GM06990 (cell line): ENCODE measurements at places on chromosomes 6 and 20.

DNA sequence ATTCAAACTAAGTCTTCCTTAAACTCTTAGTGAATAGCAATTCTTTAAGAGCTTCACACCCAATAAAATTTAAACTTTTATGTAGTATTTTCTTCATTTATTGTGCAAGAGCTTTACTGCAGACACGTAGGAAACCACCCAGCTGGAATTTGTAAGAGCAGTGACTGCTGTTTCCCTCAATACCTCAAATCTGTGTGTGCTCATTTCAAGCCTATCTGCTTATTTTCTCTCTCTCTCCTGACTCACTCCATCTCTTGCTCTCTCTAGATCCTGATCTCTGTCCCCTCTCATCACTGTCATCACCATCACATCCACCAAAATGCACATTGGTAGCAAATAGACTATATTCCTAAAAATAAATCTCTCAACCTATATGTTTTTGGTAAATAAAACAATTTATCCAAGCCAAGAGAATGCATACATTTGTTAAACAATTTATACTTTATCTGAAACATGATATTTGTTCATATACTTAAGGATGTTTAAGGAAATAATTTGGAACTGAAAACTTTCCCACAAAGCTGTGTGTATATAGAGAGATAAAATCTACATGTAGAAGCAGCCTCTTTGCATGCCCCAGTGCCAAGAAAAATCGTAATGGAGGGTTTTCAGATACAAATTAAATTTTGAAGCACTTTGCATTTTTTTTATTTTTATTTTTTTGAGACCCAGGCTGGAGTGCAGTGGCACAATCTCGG lies 273.0 kb downstream of the TFAP2A start:
- no peak for DNase-seq

DNA sequence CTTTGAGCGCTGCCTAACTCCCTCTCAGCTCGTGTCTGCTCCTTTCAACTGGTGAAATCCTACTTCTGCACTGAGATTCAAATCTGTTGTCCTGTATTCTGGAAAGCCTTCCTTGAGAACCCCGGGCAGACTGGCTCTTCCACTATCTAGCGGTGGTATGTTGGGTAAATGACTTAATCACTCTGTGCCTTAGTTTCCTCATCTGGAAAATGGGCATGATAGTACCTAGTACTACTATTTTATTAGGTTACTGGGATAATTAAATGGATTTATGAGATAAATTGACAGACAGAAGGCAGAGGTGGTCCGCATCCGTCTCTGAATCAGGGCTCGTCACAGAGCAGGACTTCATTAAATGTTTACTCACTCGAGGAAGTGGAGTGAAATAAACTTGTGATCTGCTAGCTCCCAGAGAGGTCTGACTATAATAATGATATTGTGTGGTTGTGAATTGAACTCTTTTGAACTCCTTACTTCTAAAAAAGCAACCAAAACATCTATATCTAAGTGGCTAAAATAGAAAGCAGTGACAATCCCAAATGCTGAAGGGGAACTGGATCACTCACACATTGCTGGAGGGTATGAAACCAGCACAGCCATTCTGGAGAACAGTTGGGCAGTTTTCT lies 26.6 kb downstream of the PPP1R16B start:
- DNase-seq = no peak

DNA sequence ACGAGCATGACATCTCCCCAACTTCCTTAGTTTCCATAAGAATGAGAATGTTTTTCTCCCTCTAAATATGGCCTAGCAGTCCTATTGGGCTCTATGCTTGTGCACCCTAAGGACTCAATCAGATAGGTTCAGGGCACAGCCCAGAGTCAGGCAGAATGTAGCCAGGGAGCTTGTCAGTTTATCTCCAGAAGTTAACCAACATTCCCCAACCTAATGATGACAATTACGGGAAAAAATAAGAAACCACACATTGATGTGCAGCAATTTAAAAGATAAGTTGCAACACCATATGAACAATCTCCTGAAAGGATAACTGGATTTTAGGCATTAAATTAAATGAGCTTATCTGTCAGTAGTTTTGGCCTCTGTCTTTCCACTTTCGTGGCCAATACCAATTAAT lies 71.1 kb downstream of the HDDC2 start:
- no peak for DNase-seq

DNA sequence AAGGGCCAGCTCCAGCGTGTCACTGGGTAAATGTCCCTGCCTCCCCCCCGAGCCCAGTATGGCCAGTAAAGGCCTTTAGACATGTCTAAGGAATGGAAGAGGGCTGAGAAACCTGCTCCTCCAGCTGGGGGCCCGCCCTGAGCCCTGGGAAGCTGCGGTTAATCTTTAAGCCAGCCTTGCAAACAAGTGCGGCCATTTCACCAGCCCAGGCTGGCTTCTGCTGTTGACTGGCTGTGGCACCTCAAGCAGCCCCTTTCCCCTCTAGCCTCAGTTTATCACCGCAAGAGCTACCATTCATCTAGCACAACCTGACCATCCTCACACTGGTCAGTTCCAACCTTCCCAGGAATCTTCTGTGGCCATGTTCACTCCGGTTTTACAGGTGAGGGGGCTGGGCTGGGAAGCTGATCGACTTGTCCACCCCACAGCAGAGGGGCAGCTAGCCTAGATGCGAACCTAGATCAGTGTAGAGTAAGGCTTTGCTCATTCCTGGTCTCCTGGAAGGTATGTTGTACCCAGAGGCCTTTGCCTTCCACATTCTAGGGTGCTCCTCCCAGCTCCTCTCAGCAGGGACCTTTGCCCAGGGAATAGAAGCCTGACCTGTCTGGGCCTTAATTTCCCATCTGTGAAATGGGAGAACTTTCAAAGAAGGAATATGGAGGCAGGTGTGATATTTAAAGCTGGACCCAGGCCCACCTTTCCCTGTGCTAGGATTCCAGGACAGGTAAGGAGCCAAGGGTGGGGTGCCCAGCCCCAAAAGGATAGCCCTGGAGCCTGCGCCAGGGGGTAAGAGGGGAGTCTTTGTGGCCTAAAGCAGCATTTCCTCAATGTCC lies 1.2 kb upstream of the SRC start:
- no peak for DNase-seq

DNA sequence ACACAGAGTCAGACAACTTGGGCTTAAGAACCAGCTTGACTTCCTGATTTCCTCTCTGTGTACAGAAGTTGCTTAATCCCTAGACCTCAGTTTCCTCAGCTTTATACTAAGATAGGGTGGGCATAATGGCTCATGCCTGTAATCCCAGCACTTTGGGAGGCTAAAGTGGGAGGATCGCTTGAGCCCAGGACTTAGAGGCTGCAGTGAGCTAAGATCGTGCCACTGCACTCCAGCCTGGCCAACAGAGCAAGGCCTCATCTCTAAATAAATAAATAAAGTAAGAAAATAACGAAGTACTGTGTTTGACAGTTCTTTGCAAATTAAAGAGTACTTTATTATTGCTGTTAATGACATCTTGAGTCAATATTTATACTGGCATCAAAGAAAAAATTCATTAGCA lies 41.7 kb downstream of the CNKSR3 start:
- DNase-seq = no peak

GRCh38 chr20:25285856-25286798 lies 38.2 kb downstream of the PYGB start:
- no peak for DNase-seq

GRCh38 chr6:158970640-158971275 lies 29.2 kb downstream of the RSPH3 start:
- DNase-seq = no peak

GRCh38 chr6:169296170-169296569 lies 42.5 kb upstream of the THBS2 start:
- no peak for DNase-seq

DNA sequence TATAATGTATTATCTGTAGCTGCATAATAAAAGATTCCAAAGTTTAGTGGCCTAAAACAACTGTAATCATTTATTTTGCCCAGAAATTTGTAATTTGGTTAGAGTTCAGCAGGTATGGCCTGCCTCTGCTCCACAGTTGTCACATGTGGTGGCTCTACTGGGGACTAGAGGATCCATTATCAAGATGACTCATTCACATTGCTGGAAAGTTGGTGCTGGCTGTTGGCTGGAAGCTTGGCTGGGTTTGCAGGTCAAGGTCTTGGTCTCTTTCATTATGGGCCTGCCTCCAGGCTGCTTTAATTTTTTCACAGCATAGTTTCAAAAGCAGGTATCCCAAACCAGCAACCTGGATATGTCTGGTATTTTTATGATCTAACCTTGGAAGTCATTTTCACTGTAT lies 17.6 kb downstream of the TRDN start:
- DNase-seq = no peak

- no peak for DNase-seq
Observed at GRCh38 chr6:104718672-104719071, 141.0 kb downstream of the HACE1 start.

- peak; percentile 34 for DNase-seq
Observed at GRCh38 chr6:137415127-137415833, 78.9 kb downstream of the OLIG3 start.

GRCh38 chr20:14126856-14127255 lies 131.5 kb downstream of the MACROD2 start:
- no peak for DNase-seq

GRCh38 chr6:16130932-16131387 lies 2.1 kb downstream of the MYLIP start:
- peak; percentile 65 for DNase-seq

DNA sequence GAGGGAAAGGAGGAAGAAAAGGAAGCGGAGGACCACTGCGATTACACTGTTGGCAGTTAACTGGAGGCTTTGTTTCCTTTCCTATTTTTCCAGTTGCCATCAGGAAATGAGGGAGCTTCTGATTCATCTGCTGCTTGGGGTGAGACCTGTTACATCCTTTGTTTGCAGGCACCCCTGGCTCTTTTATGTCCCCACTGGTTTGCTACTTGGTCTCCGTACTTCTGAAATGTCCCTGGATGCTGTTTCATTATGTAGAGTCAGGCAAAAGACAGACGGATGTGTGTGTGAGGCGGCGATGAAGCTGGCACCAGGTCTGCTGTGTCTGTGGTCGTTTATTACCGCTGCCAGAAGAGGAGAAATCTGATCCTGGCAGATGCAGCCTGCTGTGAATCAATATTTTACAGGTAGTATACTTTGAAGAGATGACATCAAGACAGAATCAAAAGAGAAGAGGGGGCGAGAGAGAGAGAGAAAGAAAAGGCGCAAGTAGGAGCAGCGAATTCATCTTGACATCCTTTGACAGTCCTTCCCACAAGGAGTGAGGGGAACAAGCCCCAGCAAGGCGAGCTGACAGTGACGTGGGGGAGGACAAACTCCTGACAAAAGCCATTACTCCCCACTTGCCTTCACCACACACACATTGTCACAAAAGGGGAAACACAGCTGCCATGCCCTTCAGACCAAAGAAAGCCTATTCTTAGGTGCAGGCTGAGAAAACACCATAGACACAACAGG lies 145.9 kb upstream of the FBXL4 start:
- DNase-seq = no peak

- DNase-seq = no peak
Observed at GRCh38 chr20:15191082-15191723, 853.8 kb upstream of the FLRT3 start.

GRCh38 chr20:37295001-37295400 lies 5.5 kb downstream of the MANBAL start:
- no peak for DNase-seq

GRCh38 chr6:98839781-98840361 lies 5.5 kb downstream of the POU3F2 start:
- no peak for DNase-seq

GRCh38 chr6:169723991-169724493 lies 258 bp downstream of the PHF10 start:
- peak; percentile 56 for DNase-seq

GRCh38 chr6:35215665-35216411 lies 2.1 kb downstream of the SCUBE3 start:
- no peak for DNase-seq

GRCh38 chr20:59363101-59363500 lies 62.7 kb downstream of the EDN3 start:
- no peak for DNase-seq

- DNase-seq = no peak
Observed at GRCh38 chr6:41053041-41053440, at the start of gene APOBEC2. Gene APOBEC2, plus strand, starts transcription at chr6:41053202. Its CDS starts 146 bp downstream, at chr6:41053348.

GRCh38 chr20:16639027-16639941 lies 66.0 kb upstream of the KIF16B start:
- DNase-seq = no peak

DNA sequence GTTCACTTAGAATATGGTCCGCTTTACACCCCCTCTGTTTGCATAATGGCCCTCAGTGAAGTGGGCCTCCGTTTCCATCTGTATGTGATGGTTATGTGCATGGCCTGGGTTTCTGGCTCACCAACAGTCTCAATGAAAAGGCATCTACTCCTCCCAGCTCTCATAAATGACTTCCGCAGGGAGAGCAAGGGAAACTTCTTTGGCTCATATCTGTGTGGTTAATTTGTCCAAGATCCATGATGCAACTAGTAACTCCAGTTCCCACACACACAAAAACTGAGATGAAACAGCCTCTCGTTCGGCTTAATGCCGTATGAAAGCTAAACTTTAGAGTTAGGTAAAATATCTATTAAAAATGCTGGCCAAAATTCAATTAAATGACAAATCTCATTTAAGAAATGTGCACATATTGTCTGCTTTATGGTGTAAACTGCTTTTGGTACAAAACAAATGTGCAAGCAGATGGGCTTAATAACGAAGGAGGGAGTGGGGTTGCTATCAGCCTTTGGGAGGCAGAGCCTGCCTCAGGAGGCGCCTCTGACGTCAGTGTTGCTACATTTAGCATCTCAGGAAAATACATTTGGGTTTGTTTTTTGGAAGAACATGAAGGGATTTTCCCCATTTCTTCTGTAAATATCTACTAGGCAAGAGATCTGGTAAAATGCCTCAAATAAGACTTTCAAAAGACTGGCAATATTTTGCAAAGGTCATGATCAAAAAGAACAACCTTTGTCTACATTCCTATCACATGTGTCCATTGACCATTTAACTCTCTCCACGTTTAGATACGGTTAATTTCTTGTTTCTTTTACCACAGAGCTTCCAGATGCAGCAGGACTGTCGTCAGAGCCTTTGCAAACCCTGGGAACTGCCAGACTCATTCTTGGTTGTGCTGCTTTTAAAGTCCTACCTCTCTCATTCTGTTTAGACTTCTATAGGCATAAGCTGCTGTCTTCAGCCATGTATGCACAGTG lies 96.8 kb downstream of the ARMC2 start:
- no peak for DNase-seq

DNA sequence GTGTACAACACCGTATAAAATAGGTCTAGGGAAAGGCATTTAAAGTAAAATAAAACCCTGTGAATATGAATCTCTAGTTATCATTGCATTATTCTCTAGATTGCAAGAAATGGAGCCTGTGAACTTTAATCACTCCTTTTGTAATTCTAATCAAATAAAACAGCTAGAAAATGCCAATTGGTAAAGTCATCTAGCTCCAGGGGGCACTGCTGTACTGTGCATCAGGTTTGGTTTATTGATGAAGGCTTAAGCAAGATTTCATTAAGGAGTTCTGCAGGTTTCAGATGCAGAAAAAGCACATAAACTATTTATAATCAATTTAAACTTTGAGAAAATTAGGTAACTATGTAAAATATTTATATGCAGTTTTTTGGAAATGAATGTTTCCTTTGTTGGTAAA lies 645.0 kb downstream of the PHF3 start:
- no peak for DNase-seq
